ENCODE measurements at places on chromosomes 6 and 20.

GRCh38 chr6:35948725-35949124, 27.8 kb upstream of the SRPK1 start:
- no peak for DNase-seq

- DNase-seq = no peak
These were observed 100.9 kb upstream of the PRDM1 start for GRCh38 chr6:105985098-105985815.

DNA sequence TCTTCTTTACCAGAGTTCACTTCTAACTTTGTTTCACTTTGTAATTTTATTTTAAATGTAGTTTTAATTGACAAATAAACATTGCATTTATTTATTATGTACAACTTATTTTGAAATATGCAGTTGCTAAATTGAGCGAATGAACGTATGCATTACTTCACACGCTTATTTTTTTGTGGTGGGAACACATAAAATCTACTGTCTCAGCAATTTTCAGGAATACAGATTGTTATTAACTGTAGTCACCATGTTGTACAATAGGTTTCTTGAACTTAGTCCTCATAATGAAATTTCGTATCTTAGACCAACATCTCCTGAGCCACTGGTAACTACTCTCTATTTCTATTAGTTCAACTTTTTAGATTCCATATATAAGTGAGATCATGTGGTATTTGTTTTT, 46.9 kb downstream of the NKAIN2 start:
- DNase-seq = no peak

DNA sequence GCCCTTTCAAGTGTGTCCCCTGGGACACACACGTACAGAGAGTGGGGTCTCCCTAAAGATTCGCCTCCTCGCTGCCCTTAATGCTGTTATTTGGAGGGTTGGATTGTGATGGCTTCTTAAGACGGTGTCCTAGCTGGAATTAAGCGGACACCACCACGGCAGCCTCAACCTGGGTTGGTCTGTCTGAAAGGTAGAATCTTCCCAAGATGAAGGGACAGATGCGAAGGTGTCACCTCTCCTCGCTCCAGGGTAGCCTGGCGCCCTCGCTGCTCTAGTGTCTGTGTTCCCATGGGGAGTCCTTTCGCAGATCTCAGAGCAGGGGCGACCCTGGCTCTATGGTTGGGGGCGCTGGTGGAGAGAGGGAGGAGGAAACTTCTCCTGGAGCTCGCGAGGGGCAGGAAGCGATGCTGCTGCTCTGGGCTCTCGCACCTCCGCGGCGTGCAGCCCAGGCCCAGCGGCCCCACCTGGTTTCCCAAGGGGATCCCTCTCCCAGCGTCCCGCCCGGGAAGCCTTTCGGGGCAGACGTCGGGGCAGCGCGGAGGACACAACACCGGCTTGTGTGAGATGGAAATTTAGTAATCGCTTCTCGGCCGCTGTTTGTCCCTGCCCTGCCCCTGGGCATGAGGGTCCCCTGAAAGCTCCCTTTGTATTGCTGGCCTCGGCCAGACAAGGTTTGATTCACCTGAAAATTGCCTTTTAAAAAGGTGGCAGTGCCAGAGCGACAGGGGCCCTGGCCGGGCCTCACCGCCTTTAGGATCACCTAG, 1.7 kb downstream of the RSPO3 start:
- no peak for DNase-seq

- no peak for DNase-seq
These were observed 466.3 kb upstream of the ID4 start for GRCh38 chr6:19370831-19371230.

Data from SK-N-DZ (cell line).